ENCODE measurements at places on chromosomes 11 and 22.

GRCh38 chr11:76625472-76626186, 44.9 kb downstream of the LRRC32 start:
- DNase-seq: no peak

- DNase-seq: peak; percentile 30
Observed at GRCh38 chr22:41367680-41368542, 13.8 kb upstream of the TEF start.

DNA sequence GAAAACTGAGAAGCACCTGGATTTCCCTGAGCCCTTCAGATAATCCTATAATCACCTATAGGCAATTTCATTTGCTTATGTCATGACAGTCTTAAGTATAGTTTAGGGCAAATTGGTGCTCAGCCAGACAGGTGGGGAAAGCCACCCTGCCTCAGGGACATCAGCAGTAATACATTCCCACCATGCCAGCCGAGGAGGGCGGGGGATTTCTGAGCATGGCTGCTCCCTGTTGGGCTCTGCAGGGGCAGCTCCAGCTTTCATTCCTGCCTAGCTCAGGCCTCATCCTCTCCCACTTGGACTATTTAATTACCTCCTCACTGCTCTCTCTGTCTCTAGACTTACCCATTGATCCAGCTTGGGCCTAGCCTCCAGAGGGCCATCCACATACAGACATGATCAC, 9.0 kb upstream of the DRD2 start:
- no peak for DNase-seq

GRCh38 chr11:17640493-17641164, 78.7 kb upstream of the MYOD1 start:
- DNase-seq: no peak

DNA sequence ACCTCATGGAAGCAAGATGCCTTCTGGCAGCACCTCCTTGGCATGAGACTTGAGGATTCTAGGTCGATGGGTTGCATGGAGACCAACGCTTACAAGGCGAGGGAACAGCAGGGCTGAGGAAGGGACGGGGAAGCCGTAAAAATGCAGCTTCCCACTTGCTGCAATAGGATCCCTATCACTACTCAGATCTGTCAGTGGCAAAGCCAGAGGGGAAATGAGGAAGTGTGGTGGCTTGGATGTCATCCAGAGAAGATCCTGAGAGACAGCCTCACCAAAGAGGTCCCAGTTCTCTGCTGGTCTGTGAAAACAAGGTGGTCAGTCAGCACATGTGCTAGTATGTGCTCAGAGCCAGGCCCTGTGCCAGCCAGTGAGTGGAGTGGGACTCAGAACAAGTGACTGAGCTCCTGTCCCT, 22.2 kb downstream of the CYB5R2 start:
- no peak for DNase-seq

DNA sequence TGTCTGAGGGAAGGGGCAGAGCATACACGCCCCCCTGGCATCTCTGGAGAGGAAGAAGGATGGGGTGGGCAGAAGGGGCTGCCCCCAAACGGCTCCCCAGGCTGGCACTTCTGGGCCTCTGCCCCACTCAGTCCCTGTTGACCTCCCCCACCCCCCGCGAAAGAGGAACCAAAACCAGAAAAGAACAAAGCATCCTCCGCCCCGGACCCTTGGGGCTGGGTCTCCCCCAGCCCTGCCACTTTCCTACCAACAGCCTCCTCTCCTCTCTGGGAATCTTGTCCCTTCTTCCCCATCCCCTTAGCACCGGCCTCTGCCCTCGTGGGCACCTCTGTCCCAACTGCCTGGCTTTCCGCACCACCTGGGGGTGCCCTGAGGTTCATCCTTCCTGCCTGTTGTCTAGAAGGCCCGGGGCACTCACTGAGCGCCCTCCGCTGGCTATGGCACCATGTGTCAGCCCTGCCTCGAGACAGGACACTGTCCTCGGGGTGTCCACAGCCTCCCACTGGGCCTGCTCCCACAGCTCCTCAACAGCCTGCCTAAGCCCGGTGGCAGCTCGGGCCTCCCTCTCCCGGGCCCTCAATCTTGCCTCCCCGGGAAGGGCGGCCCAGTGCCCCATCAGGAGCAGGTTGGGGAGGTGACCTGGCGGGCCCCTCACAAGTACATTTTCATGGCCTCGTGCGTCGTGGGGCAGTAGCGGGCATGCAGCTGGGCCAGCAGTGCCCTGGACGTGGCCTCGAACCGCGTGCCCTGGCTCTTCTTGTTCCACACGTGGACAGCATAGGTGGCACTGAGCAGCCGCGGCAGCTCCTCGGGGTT, 28.2 kb downstream of the A4GALT start:
- DNase-seq: peak; percentile 44
